Vagina (tissue), 2 donors: ENCODE measurements at places on chromosomes 3 and 15.

GRCh38 chr3:190169243-190169642 is 48.5 kb upstream of the P3H2 start:
- DNase-seq: no peak

GRCh38 chr15:32717426-32718226 is at the start of gene GREM1:
Gene GREM1 (plus strand): TSS chr15:32718004. CDS start chr15:32730691, 12,687 bp downstream.
- DNase-seq: no peak

DNA sequence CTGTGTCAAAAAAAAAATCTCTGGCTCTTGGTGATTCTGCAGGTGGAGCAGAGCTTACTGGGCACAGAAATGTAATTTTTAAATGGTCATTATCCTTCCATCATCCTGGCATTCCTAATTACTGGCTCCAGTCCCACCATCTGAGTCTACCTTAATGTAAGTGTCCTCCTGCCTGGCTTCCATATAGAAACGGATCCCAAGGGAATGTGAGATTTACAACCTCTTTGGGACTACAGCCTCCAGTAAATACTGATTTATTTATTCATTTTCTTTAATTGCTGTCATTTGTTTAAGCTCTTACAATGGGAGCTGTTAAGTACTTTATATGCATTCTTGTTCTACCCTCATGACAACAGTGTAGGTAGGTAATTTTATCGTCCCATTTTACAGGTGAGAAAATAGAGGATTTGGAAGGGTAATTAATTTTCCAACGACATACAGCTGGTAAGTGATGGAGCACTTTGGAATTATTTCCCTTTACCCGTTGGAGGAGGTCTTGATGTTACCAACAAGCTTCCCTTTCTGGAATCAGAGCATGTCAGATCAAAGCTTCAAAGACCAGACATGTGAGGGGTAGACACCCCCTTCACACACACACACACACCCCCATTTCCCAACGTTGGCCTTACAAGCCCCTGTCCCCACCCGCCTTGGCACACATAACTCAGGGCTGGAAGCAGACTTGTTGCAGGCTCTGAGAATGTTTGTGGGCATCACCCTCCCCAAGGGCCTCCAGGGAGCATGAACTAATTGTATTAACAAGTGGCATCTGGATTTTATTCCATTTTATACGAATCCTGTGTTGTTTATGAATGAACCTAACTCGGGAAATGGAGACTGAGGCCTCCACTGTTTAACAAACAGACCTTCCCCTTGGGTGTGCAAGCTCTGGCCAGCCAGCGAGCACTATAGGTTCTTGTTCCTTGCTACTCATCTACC is 116.9 kb downstream of the ALDH1A2 start:
- no peak for DNase-seq

DNA sequence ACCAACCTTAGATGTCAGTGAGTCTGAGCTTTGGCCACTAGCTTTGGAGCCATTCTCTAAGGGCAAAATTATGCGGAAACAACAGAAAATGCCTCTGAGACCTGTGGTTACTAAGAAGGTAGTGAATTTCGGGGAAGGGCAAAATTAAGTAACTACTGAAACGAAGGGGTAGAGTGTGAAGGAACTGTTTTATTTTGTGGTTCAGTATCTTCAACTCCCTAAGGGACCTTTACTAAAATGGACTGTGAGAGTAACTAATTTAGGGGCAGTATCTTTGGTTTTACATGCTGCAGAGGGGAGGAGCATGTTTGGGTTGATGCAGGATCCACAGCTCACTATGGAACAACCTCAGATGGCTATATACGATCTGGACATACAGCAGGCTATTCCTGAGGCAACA is 8.0 kb upstream of the ALG1L2 start:
- DNase-seq: no peak
